ENCODE measurements at places on chromosomes 16 and 17.

GRCh38 chr17:44774271-44775135, 15.7 kb downstream of the ADAM11 start:
- no peak overlapping the region for H3K27ac ChIP-seq
- peaks cover 32% of the 10 kb centered on the region for H3K4me1 ChIP-seq
- H3K4me3 ChIP-seq, result peak overlapping the region; percentile 82
- peaks cover 44% of the 10 kb centered on the region for H3K27me3 ChIP-seq

- H3K27ac ChIP-seq, result no peak overlapping the region
- DNase-seq, result no peak
- H3K4me3 ChIP-seq, result no peak overlapping the region
- H3K36me3 ChIP-seq, result peaks cover 46% of the 10 kb centered on the region
- H3K27me3 ChIP-seq, result no peaks in the 10 kb centered on the region
- peaks cover 23% of the 10 kb centered on the region for H3K4me1 ChIP-seq
Observed at GRCh38 chr17:80274871-80275449, 14.3 kb downstream of the RNF213 start.

- DNase-seq, result no peak
Observed at GRCh38 chr17:7849751-7850504, 4.9 kb upstream of the TMEM88 start.

- H3K36me3 ChIP-seq, result no peaks in the 10 kb centered on the region
- peak; percentile 79 for DNase-seq
- no peaks in the 10 kb centered on the region for H3K27me3 ChIP-seq
- no peaks in the 10 kb centered on the region for H3K4me1 ChIP-seq
- no peak overlapping the region for H3K4me3 ChIP-seq
Observed at GRCh38 chr17:13727441-13728171, 125.9 kb upstream of the HS3ST3A1 start.

GRCh38 chr16:84007520-84007919, 35.1 kb downstream of the SLC38A8 start:
- H3K4me1 ChIP-seq, result no peaks in the 10 kb centered on the region
- no peaks in the 10 kb centered on the region for H3K36me3 ChIP-seq
- no peak overlapping the region for H3K27ac ChIP-seq

GRCh38 chr16:85798901-85799496, 345 bp downstream of the EMC8 start:
- H3K4me3 ChIP-seq, result peak overlapping the region; percentile 94
- DNase-seq, result peak; percentile 63
- peak overlapping the region; percentile 45 for H3K27ac ChIP-seq
- peaks cover 13% of the 10 kb centered on the region for H3K4me1 ChIP-seq

GRCh38 chr17:28597606-28598383, 1.0 kb downstream of the SPAG5 start:
- H3K4me1 ChIP-seq, result peaks cover 10% of the 10 kb centered on the region
- no peak overlapping the region for H3K4me3 ChIP-seq
- DNase-seq, result no peak
- no peak overlapping the region for H3K27ac ChIP-seq

- H3K36me3 ChIP-seq, result no peaks in the 10 kb centered on the region
- H3K27ac ChIP-seq, result no peak overlapping the region
- H3K4me3 ChIP-seq, result peak overlapping the region; percentile 88
- no peak for DNase-seq
- H3K27me3 ChIP-seq, result no peaks in the 10 kb centered on the region
Observed at GRCh38 chr17:68205808-68206720, 41.8 kb upstream of the AMZ2 start.

GRCh38 chr16:2319606-2320005, 20.9 kb downstream of the ABCA3 start:
- no peak overlapping the region for H3K4me3 ChIP-seq
- H3K36me3 ChIP-seq, result no peaks in the 10 kb centered on the region
- H3K27me3 ChIP-seq, result peaks cover 4% of the 10 kb centered on the region
- no peaks in the 10 kb centered on the region for H3K4me1 ChIP-seq

- H3K4me3 ChIP-seq, result no peak overlapping the region
- no peak overlapping the region for H3K27ac ChIP-seq
- DNase-seq, result no peak
- H3K27me3 ChIP-seq, result peaks cover 7% of the 10 kb centered on the region
- no peaks in the 10 kb centered on the region for H3K36me3 ChIP-seq
Observed at GRCh38 chr16:87801679-87802259, 36.0 kb upstream of the KLHDC4 start.

GRCh38 chr17:46777943-46778915, 40.3 kb downstream of the WNT3 start:
- H3K36me3 ChIP-seq, result no peaks in the 10 kb centered on the region
- H3K4me1 ChIP-seq, result peaks cover 5% of the 10 kb centered on the region
- H3K27ac ChIP-seq, result no peak overlapping the region
- H3K4me3 ChIP-seq, result no peak overlapping the region

- H3K27ac ChIP-seq, result no peak overlapping the region
- H3K4me3 ChIP-seq, result no peak overlapping the region
- H3K27me3 ChIP-seq, result no peaks in the 10 kb centered on the region
- peaks cover 4% of the 10 kb centered on the region for H3K4me1 ChIP-seq
Observed at GRCh38 chr16:71781741-71782140, 26.9 kb downstream of the AP1G1 start.

GRCh38 chr17:21454441-21454840, 78.3 kb downstream of the KCNJ12 start:
- no peak for DNase-seq
- no peak overlapping the region for H3K4me3 ChIP-seq
- peaks cover 23% of the 10 kb centered on the region for H3K27me3 ChIP-seq
- no peak overlapping the region for H3K27ac ChIP-seq
- no peaks in the 10 kb centered on the region for H3K36me3 ChIP-seq

DNA sequence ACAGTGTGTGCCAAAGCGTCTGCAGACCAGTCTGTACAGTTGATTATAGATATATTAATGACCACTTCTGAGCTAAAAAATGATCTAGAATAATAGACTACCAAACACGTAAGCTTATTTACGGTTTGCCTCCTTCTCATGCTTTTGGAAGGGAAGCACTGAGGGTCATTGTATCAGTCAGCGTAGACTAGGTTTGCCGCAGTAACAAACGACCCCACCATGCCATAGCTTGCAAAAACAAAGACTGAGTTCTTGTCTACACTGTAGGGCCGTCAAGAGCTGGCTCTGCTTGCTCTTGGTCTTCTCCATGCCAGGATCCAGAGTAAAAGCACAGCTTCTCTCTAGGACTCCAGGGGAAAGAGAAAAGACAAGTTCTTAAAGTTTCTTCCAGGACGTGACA, 680.7 kb downstream of the MAF start:
- DNase-seq, result no peak
- no peaks in the 10 kb centered on the region for H3K4me1 ChIP-seq
- no peak overlapping the region for H3K4me3 ChIP-seq
- H3K27me3 ChIP-seq, result no peaks in the 10 kb centered on the region
- H3K36me3 ChIP-seq, result no peaks in the 10 kb centered on the region

- peaks cover 5% of the 10 kb centered on the region for H3K4me1 ChIP-seq
- H3K27ac ChIP-seq, result no peak overlapping the region
- no peaks in the 10 kb centered on the region for H3K36me3 ChIP-seq
- no peak for DNase-seq
Observed at GRCh38 chr17:61482467-61482866, 30.2 kb downstream of the TBX4 start.

DNA sequence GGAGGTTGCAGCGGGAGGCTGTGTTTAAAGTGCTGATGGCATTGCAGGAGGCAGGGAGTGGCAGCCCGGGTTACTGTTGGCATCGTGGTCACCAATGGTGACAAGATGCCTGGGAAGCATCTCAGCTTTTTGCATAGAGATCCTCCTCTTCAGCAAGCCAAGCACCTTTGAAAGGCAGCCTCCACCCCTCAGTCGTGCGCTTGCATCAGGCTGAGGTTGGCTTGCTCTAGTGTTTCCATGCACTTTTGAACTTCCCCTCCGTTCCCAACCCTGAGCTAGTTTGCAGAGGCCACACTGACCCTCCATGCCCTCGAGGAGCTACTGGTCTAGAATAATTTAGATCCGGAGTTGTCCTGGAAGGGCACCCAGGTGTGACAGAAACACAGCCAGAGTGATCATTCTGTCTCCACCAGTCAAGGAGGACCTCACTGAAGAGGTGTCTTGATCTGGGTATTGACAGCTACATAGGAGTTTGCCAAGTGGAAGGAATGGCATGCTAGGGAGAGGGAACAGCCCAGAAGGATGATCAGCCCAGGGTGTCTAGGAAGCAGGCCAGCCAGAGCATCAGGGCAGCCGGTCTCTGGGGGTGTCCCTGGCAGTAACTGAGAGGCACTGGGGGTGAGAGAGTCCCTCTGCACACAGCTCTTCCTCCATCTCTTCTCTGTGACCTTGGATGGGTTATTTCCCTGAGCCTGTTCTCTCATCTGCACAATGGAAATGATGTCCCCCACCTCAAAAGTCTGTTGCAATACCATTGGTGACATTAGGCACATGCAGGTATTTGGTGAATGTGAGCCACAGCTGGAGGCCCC, 7.7 kb downstream of the BEAN1 start:
- no peak overlapping the region for H3K4me3 ChIP-seq
- no peaks in the 10 kb centered on the region for H3K36me3 ChIP-seq
- peaks cover 26% of the 10 kb centered on the region for H3K4me1 ChIP-seq
- DNase-seq, result no peak

DNA sequence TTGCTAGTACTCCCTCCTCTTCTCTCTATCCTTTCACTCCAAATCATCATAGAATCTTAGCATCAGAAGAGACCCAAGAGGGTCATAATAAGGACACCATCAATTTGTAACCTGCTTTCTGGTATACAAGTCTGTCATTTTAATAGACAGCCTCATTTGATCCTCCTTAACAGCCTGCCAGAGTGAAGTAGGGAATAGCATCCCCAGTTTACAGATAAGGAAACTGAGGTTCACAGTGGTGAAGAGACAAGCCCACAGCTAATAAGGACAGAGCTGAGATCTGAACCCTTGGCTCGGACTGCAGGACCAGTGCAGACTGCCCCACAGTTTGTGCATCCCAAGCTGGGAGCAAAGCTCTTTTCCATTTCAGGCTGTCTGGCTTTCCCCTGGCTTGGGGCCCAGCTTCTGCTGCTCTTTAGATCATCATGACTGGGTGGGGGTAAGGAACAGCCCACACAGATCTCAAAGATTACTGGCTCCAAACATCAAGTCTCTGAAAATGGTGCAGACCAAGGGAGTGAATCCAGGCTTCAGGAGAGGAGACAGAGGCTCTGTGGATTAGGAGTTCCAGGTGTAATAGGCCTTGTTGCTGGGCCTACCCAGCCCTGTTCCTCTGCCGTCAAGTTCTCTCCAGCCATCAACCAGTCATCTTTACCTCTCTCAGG, 10.3 kb upstream of the IGFBP4 start:
- H3K4me3 ChIP-seq, result no peak overlapping the region
- DNase-seq, result peak; percentile 46
- no peaks in the 10 kb centered on the region for H3K36me3 ChIP-seq

GRCh38 chr16:21184834-21185233, 26.4 kb downstream of the LDAF1 start:
- peaks cover 15% of the 10 kb centered on the region for H3K36me3 ChIP-seq
- DNase-seq, result peak; percentile 6
- peaks cover 8% of the 10 kb centered on the region for H3K4me1 ChIP-seq
- H3K27ac ChIP-seq, result no peak overlapping the region
- H3K27me3 ChIP-seq, result no peaks in the 10 kb centered on the region
- no peak overlapping the region for H3K4me3 ChIP-seq
